ENCODE measurements at places on chromosomes 3 and 15. TPM values are rescaled to one million over a fixed set of nuclear protein-coding genes. Genes with fewer than 3 reads are reported as not detected.

- DNase-seq = no peak
Observed at GRCh38 chr3:159126261-159127020, 324.6 kb downstream of the MFSD1 start.

The PRTG gene
- total RNA-seq = 13.4 TPM

- no peak for DNase-seq
Observed at GRCh38 chr3:41847679-41848078, 114.2 kb downstream of the ULK4 start.

- DNase-seq = no peak
Observed at GRCh38 chr3:104892044-104892443, 474.7 kb upstream of the ALCAM start.

GRCh38 chr3:156516961-156517360 lies 38.0 kb downstream of the SSR3 start:
- DNase-seq = no peak

DNA sequence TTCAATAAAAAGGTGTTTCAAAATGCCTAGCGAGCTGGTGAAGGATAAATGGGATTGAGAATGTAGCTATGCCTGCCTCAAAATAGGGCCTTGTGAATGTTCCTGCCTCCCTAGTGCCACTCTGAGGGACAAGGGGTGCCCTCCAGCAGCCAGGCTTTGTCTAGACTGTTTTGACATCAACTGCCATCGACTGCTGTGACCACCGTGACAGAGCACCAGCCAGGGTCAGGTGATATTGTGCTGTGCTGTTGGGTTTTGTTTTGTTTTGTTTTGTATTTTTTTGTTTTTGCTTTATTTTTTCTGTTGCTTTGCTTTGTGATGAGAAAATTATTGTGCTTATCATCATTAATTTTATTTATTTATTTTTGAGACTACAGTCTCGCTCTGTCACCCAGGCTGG lies 144.8 kb downstream of the SMAD6 start:
- no peak for DNase-seq

DNA sequence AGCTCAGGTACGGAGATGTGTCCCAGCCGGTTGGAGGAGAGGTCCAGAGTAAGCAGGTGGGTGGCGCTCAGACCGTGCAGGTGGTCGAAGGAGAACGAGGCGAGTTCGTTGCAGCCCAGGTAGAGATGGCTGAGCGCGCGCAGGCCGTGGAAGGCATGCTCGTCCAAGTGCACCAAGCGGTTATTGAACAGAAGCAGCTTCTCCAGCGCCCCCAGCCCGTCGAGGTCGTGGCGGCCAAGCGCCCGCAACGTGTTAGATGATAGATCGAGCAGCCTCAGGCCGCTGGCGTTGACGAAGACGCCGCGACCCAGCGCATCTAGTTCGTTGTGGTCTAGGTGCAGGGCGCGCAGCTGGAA lies 648 bp downstream of the AMIGO3 start:
- DNase-seq = no peak

The APOD gene
- 0.15 TPM for total RNA-seq

The NRROS gene
- not detected for total RNA-seq

The CCDC39 gene
- total RNA-seq = not detected

The GRM2 gene
- 0.06 TPM for total RNA-seq

The LRRC31 gene
- total RNA-seq = not detected

- no peak for DNase-seq
Observed at GRCh38 chr3:196662033-196662432, 22.5 kb downstream of the NRROS start.

- DNase-seq = no peak
Observed at GRCh38 chr3:106401666-106402490, 533.1 kb upstream of the CBLB start.

- DNase-seq = peak; percentile 43
Observed at GRCh38 chr3:113736548-113737089, 9.4 kb downstream of the NAA50 start.

The LDHAL6B gene
- total RNA-seq = not detected

The SIDT1 gene
- total RNA-seq = not detected

- no peak for DNase-seq
Observed at GRCh38 chr15:48603123-48603500, 42.4 kb downstream of the FBN1 start.

The AP3B2 gene
- total RNA-seq = 0.89 TPM

The WNT7A gene
- not detected for total RNA-seq

- DNase-seq = no peak
Observed at GRCh38 chr3:62888180-62888579, 13.0 kb upstream of the CADPS start.

The P2RY14 gene
- not detected for total RNA-seq

GRCh38 chr15:73965758-73966113 lies 26.4 kb downstream of the STOML1 start:
- DNase-seq = no peak

DNA sequence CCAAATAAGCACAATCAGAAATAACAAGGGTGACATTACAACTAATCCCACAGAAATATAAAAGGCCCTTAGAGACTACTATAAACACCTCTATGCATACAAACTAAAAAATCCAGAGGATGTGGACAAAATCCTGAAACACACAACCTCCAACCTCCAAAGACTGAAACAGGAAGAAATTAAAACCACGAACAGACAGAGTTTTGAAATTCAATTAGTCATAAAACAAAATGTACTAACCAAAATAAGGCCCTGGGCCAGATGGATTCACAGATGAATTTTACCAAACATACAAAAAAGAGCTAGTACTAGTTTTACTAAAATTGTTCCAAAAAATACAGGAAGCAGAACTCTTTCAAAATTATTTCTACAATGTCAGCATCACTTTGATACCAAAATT lies 1043.6 kb downstream of the DIPK2A start:
- DNase-seq = no peak

- no peak for DNase-seq
Observed at GRCh38 chr15:66650433-66650832, 51.6 kb upstream of the SMAD6 start.

- DNase-seq = peak; percentile 13
Observed at GRCh38 chr3:36597422-36597821, 166.9 kb downstream of the DCLK3 start.

DNA sequence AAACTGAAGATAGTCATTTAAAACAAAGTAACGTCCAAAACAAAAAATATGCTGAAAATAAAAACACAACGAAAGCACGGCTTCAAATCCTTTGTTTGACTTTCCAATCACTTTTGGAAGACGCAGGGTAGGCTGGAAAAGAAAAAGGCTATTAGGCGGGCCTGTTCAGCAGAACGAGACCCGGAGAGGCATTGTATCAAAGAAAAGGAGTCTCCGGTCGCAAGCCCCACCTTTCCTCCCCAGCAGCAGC lies 691 bp downstream of the SENP7 start:
- no peak for DNase-seq

Measured in NCI-H460 (cell line).